ENCODE measurements at places on chromosomes 7 and 10. TPM values are rescaled to one million over a fixed set of nuclear protein-coding genes. Genes with fewer than 3 reads are reported as not detected.

The RRP12 gene
- total RNA-seq, result 12.5 TPM

The C10orf67 gene
- total RNA-seq, result not detected

The PDGFA gene
- total RNA-seq, result 122 TPM

The YWHAG gene
- 62.2 TPM for total RNA-seq

The NYAP1 gene
- total RNA-seq, result 0.38 TPM

The CABCOCO1 gene
- total RNA-seq, result 0.60 TPM

The SPDYE8 gene
- total RNA-seq, result not detected

The MCM10 gene
- 0.35 TPM for total RNA-seq

The GRID2IP gene
- not detected for total RNA-seq

The TMEM213 gene
- not detected for total RNA-seq

The XRCC2 gene
- total RNA-seq, result 0.75 TPM

The CFTR gene
- not detected for total RNA-seq

The EVX1 gene
- total RNA-seq, result not detected

The GJD4 gene
- total RNA-seq, result not detected

The FGL2 gene
- 9.8 TPM for total RNA-seq

The CUZD1 gene
- total RNA-seq, result 0.30 TPM

The DMBT1 gene
- under 0.01 TPM for total RNA-seq

The TRIM74 gene
- total RNA-seq, result not detected

The CACNA2D1 gene
- 71.3 TPM for total RNA-seq

The CAMK2B gene
- total RNA-seq, result 0.59 TPM

The NUPR2 gene
- not detected for total RNA-seq

The GRB10 gene
- 32.6 TPM for total RNA-seq

The TRPV5 gene
- not detected for total RNA-seq

The ASIC3 gene
- total RNA-seq, result not detected

The LFNG gene
- total RNA-seq, result 2.1 TPM

The CACNB2 gene
- total RNA-seq, result 2.7 TPM

The PPP1R17 gene
- not detected for total RNA-seq

The AKR1C3 gene
- total RNA-seq, result 308 TPM
